ENCODE measurements at places on chromosomes 1 and 21.

DNA sequence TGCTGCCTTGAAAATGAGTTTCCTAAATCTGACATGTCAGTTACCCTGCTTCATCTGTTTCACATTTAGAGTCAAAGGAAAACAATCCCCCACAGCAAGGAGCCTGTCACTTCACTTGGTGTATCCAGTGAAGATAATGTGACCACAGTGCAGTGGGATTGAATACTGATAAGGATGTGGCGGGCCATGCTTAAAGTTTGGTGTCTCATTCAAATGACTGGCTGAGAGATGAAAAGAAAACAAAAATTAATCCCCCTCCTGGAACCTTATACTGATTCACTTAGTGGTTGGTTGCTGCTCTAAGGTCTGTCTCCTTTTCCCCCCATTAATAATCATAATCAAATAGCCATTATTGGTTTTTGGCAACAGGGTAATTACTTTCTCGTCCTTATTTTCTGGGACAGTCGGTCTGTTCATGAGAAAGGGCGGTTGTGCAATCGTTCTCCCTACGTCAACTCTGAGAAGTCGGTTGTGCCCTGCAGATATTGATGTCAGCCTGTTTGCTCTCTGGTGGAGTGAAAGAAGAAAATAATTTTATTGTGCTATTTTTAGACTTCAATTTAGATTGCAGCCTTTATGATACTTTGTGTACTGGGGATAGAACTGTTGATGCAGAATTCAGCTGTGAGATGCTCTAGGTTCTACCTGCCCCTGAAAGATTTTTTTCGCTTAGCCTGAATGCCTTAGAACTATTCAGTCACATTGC, 360.2 kb downstream of the DISC1 start:
- no peak for DNase-seq

DNA sequence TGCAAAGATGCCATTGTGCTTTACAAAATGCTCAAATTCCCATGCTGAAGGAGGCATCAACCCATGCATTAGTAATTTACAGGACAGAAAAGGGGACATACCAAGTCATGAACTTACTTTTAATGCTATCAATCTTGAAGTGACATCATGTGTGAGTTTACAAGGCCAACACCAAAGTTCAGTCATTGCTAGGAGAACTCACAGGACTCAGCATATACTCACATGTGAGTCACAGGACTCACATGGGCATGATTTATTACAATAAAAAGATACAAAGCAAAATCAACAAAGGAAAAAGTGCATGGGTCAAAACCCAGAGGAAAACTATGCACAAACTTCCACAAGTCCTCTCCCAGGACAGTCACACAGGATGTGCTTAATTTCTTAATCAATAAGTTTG, 1656.0 kb downstream of the MRPL39 start:
- no peak for DNase-seq

GRCh38 chr1:163673759-163674151, 352.0 kb downstream of the NUF2 start:
- no peak for DNase-seq

DNA sequence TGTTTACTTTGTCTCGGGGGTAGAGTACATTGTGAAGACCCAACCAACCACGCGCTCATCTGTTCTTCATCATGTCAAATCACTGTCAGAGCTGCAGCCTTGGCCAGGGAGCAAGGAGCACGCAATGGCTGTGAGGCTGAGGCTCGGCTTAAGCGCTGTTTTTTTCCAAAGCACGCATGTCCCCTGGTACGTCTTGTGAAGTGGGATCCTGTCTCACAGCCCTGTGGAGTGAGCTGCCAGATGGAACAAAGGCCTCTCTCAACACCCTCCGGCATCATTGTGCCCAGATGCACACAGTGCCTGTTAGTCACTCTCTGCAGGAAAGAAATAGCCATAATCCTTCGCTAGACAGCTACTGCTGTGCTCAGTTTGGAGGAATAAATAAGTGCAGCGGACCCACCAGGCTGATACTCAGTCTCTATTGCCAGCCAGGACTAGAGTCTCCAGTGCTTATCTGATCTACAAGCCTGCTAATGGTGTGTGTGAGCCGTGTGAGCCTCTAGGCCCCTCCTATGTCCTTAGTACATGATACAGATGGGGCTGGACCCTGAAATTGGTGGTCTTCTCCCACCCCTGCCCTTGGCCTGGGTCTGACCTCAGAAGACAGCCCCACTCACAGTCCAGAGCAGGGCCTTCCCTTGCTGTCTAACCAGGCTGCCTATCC, 91.3 kb upstream of the COA6 start:
- DNase-seq = no peak

GRCh38 chr1:184457500-184457899, 70.7 kb downstream of the C1orf21 start:
- no peak for DNase-seq

DNA sequence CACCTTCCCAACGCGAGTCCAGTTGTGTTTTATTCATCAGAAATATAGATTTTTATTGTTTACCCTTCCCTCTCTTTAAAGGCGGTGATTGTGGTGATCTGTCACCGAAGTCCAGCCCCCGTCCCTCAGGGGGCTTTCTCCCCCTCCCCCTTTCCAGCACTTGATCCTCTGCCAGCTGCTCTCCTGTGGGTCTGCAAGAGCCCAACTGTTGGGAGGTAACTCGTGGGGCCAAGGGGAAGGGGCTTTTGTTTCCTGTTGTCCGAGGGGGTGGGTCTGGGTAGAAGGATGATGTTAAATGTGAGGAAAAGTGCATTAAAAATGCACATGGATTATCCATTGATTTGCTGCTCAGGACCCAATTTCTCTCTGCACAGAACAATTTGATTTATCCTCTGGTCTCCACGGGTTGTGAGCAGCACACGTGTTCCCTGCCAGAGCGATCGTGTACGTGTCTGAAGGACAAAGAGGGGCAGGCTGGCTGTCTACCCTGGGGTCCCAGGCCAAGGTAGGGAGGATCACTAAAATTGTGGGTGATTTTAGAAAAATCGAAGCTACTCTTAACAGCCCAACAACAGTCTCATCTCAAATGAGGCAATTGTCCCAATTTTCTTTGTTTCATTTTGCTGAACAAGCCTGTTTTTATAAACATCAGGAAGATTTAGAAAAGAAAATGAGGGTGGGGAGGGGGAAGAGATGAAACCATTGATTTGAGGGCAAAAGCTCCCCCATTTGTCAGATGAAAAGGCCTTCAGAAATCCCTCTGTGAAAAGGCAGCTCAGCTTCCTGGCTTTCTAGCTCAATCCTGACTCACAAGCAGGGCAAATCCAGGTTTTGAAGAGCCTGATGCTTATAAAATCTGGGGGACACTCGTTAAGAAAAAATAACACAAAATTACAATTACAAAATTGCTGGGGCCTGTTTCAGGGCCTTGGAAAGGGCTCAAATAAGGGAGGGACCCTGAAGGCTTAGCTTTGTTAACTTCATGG, 176.2 kb downstream of the RHOU start:
- DNase-seq = no peak

DNA sequence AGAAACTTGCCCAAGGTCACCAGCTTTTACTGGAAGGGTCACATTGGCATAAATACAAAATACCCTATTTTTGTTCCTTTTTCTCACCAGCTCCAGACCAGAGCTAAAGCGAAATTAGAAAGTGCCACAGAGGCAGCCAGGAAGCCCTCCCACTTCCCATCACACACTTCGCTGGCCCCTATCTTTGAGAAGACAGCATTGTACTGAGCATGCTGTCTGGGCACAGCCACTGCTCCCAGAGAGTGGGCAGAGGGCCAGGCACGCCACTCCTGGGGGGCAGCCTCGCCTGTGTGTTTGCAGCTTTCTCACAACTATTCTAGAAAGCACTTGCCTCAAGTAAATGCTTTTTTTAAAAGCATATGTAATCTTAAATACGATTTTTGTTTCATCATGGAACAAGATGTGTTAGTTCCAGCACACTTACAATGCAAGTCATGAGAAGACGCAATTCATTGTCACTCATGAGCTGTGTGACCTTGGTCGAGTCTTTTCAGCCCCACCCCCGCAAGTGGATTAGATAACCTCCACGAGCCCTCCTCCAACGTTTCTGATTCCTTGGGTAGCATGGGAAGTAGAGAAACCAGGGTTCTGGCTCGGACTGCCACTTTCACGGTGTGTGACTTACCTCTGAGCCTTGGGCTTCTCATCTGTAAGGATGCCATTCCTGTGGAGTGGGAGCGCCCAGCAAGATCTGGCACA, 25.7 kb upstream of the EPHA8 start:
- no peak for DNase-seq

DNA sequence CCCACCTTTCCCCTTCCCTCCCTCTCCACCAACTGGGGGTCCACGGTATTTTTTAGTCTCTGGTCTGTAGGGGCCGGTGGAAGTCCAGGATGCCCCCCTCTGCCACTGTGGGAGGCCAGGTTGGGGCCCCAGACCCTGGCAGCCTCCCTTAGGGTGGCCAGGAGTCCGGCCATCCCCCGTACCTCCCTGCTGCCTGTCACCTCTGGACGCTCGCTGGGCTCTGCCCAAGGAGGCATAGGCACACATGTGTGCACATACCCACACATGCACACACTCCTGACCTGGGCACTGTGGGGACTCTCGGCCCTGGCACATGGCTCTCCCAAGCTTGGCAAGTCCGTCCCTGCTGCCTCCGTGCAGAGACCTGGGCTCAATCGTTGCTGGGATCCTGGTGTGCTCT, 53.0 kb downstream of the DISP3 start:
- no peak for DNase-seq

- DNase-seq = no peak
These were observed 25.8 kb downstream of the PTPN14 start for GRCh38 chr1:214525535-214526019.

DNA sequence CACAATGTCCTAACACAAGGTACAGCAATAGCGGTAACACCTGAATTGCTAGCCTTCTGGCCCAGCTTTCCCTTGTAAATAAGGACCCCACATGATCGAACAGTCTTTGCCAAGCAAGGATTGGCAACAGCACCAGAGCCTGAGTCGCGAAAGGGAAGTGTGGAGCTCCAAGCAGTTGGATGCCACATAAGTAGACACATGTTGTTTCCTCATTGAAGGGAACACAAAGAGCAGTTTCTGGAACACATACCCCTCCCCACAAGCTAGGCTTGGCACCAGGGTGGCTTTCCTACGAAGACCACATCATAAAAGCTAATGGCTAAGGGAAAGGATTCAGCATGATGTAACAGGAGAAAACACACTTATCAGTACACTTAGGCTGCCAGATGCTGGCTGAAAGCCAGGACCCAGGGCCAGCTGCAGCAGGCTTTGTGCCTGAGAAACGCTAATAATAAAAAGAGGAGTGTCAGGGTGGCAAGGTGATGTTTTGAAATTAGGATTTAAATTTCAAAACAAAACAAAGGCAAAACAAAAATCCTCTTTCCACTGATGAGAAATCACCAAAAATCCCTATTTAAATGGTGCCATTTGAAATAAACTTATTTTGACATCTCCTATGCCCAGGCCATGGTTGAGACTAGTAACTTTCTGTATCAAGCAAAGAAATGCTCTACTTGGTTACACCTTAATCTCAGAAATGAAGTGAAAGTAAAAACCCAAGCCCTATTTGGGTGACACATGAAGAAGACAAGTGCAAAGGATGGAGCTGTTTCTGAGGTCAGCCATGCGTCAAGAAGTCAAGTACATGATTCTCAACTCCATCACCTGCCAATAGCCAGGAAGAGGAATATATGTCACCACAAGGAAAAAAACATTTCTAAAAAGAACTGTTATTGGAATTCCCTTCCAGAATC, 11.9 kb upstream of the CPLANE2 start:
- peak; percentile 13 for DNase-seq

GRCh38 chr1:47232187-47232874, at the start of gene TAL1:
Gene TAL1, minus strand, starts transcription at chr1:47232225. Its CDS starts 6,337 bp downstream, at chr1:47225888.
- no peak for DNase-seq

DNA sequence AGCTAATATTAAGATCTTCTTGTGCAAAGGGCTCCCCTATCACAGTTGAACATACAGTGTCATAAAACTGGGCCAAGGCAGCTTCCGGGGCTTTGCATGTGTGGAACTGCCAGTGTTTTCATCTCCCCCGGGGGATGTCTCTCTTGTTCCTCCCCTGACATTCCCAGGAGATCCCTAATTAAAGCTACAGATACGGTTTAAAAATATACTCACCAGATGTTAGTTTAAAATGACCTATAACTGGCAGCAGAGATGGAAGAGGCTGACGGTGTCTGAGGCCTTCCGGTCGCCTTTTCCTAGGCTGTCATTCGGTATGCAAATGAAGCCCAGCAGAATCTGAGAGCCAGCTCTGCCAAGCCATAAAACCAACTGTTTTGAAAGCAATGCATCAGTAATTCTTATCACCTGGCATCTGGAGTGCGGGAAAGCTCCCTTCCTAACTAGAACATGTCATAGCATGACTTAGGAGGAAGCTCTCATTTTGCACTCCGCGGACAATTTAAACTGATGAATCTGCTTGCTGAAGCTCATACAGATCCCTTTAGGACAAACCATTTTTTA, 436.5 kb upstream of the VAMP3 start:
- no peak for DNase-seq

GRCh38 chr1:12091191-12091590, 28.1 kb downstream of the TNFRSF8 start:
- no peak for DNase-seq
